ENCODE measurements at places on chromosomes 1 and 21.

GRCh38 chr1:169915150-169915549, 21.5 kb upstream of the SCYL3 start:
- no peak for DNase-seq

DNA sequence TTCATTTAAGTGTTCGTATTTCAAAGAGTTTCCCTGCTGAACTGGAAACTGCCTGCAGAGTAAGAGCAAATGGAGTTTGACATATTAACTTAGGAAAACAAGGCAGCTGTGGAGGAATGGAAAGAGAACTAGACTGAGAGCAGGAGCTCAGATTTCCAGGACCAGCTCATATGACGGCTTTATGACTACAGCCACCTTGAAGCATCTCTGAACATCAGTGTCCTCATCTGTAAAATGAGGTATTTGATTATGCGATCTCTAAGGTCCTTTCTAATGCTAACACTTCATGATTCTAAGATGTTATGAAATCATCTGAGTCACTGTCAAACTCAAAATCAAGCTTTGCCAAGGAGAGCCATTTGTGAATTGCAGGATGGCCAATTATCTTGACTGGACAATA, 112.3 kb downstream of the PRRX1 start:
- DNase-seq = no peak

GRCh38 chr1:152759453-152760173, 1.8 kb downstream of the KPRP start:
- DNase-seq = no peak

DNA sequence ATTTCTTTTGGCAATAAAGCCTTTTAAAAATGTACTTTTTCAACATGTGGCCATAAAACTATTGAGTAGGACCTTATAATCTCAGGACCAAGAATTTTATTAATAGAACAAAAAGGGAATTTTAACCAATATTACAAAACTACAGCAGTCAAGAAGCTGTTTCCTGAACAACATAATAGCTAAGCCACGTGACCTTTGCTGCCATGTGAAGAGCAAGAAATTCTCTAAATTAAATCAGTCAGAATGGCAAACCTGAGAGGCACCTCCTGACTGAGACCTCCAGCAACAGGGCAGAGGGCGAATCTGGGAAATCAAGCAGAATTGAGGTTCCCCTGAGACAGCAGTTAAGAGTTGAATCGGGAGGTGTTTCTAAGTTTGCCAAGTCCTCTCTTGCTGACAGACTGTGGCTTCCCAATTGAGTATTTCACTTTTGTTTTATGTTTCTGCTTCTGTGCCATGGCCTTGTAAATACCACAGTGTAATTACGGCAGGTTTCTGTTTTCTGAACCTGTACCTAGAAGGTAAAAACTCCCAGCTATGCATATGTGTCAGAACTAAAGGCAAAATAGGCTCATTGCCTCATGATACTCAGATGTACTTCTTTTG, 358.4 kb downstream of the NTNG1 start:
- no peak for DNase-seq

DNA sequence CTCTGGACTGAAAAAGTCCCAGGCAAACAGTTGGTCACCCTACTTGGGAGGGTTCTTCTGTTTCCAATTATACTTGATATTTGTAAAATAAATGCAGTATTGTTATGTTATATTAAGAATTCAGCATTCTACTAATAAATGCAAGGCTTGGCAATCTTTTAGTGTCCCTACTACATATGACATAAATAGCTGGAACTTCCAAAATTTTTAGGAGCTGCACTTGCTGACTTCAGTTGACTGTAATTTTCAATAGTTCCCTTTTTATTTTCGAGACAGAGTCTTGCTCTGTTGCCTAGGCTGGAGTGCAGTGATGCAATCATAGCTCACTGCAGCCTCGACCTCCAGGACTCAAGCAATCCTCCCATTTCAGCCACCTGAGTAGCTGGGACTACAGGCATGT, 20.0 kb downstream of the FOXD3 start:
- no peak for DNase-seq

All from common myeloid progenitor, CD34-positive (primary cell).